ENCODE measurements at places on chromosomes 16 and 17. TPM values are rescaled to one million over a fixed set of nuclear protein-coding genes. Genes with fewer than 3 reads are reported as not detected.
A peak's percentile ranks its signal among the peaks of the same experiment; 100 is the strongest.

Gene WSCD1
- 0.03 TPM for polyA plus RNA-seq

GRCh38 chr17:80195671-80196529 is 24.2 kb downstream of the SGSH start:
- H3K4me1 ChIP-seq, result no peaks in the 10 kb centered on the region
- H3K4me3 ChIP-seq, result peak overlapping the region; percentile 37
- H3K27ac ChIP-seq, result no peak overlapping the region
- peak; percentile 70 for DNase-seq
- H3K27me3 ChIP-seq, result 0 out of 2 replicates have a peak, but pooled peaks cover 9% of the 10 kb centered on the region

DNA sequence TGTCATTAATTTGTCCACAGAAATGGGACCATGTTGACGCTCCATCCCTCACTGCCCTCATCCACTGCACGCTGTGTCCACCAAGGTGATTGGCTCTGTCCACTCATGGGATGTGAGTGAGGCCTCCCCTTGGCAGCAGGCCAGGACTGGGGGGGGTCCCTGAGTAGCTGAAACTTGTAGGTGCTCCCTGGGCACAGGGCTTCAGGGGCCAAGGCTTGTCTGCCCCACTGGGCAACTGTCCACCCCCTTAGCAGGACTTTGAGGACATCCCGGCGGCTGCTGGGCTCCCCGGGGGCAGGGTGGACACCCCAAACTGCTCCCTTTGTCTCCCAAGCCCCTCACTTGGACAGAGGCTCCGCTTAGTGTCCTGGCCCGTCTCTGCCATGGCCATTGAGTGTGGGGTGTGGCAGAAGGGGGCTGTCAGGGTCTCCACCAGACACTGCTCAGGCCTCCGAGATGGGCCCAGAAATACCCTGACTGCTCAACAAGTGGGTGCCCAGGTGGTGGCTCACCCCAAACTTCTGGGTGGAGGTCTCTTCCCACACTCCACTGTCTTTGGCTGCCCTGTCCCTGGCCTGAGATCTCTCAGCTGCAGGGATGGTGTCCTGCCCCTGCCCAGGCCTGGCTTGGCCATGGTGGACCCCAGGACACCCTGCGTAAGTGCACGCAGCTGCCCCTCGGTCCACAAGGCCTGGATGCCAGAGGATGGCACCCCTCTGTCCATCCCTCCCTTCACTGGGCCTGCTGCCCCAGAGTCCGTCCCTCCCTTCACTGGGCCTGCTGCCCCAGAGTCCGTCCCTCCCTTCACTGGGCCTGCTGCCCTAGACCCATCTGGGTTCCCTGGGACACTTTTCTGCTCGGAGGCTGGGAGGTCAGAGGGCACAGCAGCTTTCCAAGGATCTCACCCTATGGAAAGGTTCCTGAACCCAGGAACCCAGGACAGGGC is 2.9 kb upstream of the RAB40C start:
- peaks cover 38% of the 10 kb centered on the region for H3K4me1 ChIP-seq
- no peak overlapping the region for H3K4me3 ChIP-seq
- no peak for DNase-seq

GRCh38 chr17:8856869-8857575 is 10.5 kb downstream of the PIK3R6 start:
- H3K36me3 ChIP-seq, result no peaks in the 10 kb centered on the region
- peaks cover 13% of the 10 kb centered on the region for H3K27me3 ChIP-seq
- DNase-seq, result no peak
- H3K27ac ChIP-seq, result no peak overlapping the region
- H3K4me1 ChIP-seq, result no peaks in the 10 kb centered on the region
